Fibroblast of skin of scalp (primary cell): ENCODE measurements at places on chromosomes 7 and 10.
A peak's percentile ranks its signal among the peaks of the same experiment; 100 is the strongest.

- no peak for DNase-seq
Measured at GRCh38 chr10:8306685-8307364, 252.3 kb downstream of the GATA3 start.

DNA sequence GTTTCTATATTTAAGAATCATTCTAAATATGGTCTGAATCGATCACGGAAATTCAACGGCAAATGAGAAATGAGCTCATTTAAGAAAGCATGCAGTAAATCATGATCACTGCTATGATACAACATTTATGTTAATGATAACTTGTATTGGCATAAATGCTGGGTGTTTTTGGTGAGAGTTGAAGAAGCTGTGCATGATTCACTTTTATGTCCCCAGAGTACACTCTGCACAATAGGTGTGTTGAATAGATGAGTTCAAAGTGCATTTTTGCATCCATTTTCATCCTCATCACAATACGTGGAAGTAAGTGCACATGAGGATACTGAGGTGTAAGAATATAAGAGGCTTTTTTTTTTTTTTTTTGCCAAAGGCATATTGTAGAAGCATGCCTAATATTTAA lies 169.3 kb downstream of the PPP1R17 start:
- no peak for DNase-seq

GRCh38 chr10:42652858-42653257 lies 14.5 kb upstream of the ZNF33B start:
- no peak for DNase-seq

DNA sequence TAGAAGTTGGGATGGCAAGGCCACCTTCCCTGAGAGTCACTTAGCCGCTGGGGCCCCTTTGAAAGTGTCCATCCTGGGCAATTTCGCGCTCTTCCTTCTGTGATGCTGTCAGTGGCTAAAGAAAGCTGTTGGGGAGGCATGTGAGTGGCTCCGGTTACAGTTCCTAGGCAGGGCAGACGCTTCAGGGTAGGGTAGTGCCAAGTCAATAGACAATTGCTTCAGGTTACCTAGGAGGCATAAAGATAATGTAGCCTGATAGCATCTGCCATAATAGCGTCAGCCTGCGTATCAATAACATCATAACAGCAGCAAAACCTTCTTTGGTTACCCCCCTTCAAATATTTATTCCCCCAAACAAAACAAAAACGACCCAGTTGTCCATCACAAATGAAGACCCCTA lies at the start of gene FAM107B:
Gene FAM107B (minus strand): TSS at position 101 of the 400 bp plus-strand sequence. CDS start 234 bp downstream, outside the sequence.
- DNase-seq, result no peak

GRCh38 chr7:97021747-97022490 lies 2.7 kb downstream of the DLX5 start:
- DNase-seq, result no peak

- DNase-seq, result no peak
Measured at GRCh38 chr10:92267343-92267742, 23.5 kb downstream of the CPEB3 start.

DNA sequence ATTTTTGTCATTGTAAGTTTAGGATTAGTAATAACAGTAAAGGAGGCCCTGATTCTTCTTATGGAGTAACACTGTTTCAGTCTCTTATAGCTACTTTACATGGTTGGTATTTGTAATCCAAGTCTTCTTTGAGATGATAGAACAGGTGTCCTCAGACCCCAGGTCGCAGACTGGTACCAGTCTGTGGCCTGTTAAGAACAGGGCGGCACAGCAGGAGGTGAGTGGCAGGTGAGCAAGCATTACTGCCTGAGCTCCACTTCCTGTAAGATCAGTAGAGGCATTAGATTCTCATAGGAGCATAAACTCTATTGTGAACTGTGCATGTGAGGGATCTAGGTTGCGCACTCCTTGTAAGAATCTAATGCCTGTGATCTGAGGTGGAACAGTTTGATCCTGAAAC lies 77.3 kb downstream of the STK31 start:
- DNase-seq, result no peak

- peak; percentile 69 for DNase-seq
Measured at GRCh38 chr10:37952043-37952755, 24.2 kb downstream of the ZNF25 start.
